Activated CD8-positive, alpha-beta memory T cell treated with anti-CD3 and anti-CD28 coated beads, Interleukin-2, amount 10 ng/mL, durations not matched to agents 7 days and 5 days (primary cell): ENCODE measurements at places on chromosomes 2 and 18.

- no peak for DNase-seq
Observed at GRCh38 chr2:195021711-195022507, 635.1 kb upstream of the SLC39A10 start.

- DNase-seq = peak; percentile 88
Observed at GRCh38 chr18:13464432-13465123, 246.0 kb downstream of the LDLRAD4 start.

- no peak for DNase-seq
Observed at GRCh38 chr2:152609699-152610098, 107.6 kb downstream of the PRPF40A start.

- no peak for DNase-seq
Observed at GRCh38 chr2:224155896-224156295, 116.8 kb upstream of the SERPINE2 start.

GRCh38 chr2:150690870-150691269, 203.4 kb upstream of the RND3 start:
- no peak for DNase-seq

DNA sequence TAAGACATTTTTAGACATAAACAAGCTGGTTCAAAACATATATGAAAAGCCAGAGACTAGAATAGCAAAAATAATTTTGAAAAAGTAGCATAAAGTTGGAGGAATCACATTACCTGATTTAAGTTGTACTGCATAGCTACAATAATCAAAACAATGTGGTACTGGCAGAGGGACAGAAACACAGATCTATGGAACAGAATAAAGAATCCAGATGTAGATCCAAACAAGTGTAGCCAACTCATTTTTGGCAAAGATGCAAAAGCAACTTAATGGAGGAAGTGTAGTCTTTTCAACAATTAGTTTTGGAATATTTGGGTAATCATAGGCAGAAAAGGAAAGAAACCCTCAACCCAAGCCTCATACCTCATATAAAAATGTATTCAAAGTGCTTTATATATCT, 278.7 kb upstream of the ZNF521 start:
- DNase-seq = no peak

GRCh38 chr18:32552421-32553030, 81.8 kb upstream of the GAREM1 start:
- DNase-seq = peak; percentile 54

DNA sequence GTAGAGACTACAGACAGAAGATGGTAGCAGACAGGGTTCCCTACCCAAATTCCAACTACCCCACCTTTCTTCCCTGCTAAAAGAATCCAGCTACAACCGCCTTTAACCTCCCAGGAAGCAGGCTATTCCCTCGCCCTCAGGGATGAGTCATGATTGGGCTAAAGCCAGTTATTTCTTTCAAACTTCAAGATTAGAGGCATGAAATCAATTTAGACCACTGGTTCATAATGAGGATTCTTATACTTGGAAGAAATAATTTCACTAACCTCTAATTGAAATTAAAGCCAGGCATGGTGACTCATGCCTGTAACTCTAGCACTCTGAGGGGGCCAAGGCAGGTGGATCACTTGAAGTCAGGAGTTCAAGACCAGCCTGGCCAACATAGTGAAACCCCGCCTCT, 20.0 kb downstream of the TRIP12 start:
- no peak for DNase-seq

- no peak for DNase-seq
Observed at GRCh38 chr2:159051133-159051532, 82.7 kb downstream of the TANC1 start.

GRCh38 chr2:99101697-99102096, 39.8 kb upstream of the C2orf15 start:
- DNase-seq = no peak
